ENCODE measurements at places on chromosomes 11 and 22.

DNA sequence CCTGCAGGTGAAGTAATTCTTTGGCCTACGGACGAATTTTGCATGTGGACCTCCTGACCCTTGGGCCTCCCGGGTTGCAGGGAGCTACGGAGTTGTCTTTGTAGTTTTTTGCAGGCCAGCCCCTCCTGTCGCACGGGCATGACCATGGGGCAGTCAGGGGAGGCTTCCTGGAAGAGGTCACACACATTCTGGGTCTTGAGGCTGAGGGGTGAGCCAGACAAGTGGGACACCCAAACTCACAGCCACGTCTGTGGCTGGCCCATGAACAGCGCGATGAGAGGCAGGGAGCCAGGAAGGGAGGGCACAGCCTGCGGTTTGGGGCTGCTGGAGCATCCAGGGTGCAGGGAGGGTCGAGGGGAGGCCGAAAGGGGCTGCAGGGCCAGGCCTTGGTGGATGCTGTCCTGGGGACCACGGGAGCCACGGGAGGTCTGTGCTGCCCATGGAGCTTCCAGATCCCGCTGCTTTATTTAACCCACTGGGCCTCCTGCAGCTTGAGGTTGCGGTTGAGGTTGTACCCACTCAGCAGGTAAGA, 78.9 kb downstream of the FBLN1 start:
- DNase-seq, result no peak

DNA sequence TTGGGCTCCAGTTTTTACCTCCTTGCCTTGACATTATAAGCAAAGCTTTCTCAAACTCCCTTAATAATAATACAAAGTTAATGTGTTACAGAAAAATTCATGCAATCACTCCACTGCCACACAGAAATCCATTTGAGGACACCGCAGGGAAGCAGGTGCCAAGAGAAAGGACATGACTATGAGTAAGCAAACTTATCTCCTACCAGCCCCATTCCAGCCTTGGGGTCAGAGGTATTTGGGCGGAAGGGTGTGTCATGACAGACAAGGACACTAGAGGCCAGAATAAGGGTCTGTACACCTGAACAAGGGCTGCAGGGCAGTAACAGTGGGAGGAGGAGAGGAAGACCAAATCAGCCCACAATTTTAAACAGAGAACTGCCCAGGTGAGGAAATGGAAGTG, 5.9 kb downstream of the GNG3 start:
- no peak for DNase-seq

DNA sequence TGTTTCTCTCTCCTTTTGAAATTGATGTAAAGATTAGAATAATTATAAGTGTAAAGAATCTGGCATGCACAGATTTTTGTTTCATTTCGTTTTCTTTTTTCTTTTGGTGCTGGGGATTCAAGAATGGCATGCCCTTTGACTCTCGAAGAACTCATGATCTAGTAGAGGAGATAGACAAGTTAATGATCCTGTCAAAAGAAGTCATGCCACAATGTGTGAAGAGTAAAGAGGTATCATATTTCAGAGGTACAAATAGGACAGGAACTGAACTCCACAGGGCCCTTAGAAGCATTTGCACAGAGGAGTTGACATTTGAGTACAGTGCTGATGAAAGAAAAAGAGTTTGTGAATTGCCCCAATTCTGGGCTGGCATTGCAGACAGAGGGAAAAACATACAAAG, 708.0 kb upstream of the ARHGAP42 start:
- DNase-seq, result no peak

DNA sequence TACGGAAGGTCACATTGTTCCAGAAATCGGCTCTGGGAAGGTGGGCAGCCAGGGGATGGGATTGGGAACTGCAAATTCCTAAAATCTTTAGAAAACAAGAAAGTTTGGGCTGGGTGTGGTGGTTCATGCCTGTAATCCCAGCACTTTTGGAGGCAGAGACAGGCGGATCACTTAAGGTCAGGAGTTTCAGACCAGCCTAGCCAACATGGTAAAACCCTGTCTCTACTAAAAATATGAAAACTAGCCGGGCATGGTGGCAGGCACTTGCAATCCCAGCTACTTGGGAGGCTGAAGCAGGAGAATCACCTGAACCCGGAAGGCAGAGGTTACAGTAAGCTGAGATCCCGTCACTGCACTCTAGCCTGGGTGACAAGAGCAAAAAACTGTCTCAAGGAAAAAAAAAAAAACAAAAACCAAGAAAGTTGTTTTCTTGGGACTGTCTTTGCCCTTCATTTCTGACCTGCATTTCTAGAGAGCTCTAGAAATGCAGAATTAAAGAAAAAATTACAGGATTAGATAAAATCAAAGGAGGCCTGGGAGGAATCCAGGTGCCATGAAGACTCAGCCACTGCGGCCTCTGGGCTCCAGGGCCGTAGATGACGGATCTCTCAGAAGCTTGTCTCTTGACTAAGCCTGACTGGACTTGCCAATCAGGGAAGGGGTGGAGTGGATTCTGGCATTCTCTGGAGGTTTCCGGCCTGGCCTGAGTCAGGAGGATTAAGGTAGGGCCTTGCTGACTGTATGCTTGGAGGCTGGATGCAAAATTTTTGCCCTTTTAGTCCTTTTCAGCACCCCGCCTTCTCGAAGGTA, 5.3 kb upstream of the MALAT1 start:
- DNase-seq, result peak; percentile 51

DNA sequence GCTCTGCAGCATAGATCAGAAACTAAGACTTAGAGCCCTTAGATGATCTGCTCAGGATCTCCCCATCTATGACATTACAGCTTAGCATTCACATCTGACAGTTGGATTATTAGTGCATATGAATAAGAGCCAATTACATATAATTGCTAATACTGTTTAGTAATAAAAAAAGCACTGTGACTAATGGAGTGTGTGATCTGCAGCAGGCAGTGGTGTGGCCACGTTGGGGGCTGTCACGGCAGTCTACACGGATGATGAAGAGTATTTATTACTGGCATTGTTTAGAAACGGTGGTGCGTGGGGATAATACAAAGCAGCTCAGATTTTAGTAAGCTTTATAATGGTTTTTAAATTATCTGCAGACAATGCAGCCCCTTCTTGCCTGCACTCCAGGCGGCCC, 93.5 kb upstream of the TIMP3 start:
- no peak for DNase-seq

DNA sequence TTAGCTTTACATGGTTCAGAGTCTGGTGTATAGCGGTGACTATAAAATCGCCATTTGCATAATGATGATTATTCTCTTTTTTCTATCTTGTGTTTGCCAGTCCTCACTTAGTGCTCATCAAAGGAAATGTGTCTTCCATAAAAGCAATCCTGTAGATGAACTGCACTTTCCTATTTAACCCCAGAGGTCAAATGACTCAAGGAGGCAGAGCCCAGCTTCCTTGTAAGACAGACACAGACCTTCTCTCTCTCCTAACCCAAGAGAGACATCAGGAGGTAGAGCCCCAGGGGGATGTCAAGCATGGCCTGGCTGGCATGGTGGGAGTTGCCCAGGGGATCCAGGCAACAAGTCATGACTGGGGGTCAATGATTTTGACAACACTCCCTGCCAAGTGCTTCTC, 46.9 kb upstream of the CRTAM start:
- DNase-seq, result no peak

- no peak for DNase-seq
These were observed 9.7 kb downstream of the FXYD2 start for GRCh38 chr11:117814766-117815261.

- no peak for DNase-seq
These were observed 141.6 kb downstream of the CRYBB2 start for GRCh38 chr22:25360891-25361645.

GRCh38 chr11:126133901-126134300, 71.2 kb upstream of the CDON start:
- no peak for DNase-seq

GRCh38 chr11:27254744-27255446, 108.1 kb downstream of the CCDC34 start:
- DNase-seq, result no peak

- no peak for DNase-seq
These were observed 10.7 kb downstream of the PRG3 start for GRCh38 chr11:57370251-57370650.

- no peak for DNase-seq
These were observed 42.0 kb upstream of the CARD18 start for GRCh38 chr11:105181521-105181920.

DNA sequence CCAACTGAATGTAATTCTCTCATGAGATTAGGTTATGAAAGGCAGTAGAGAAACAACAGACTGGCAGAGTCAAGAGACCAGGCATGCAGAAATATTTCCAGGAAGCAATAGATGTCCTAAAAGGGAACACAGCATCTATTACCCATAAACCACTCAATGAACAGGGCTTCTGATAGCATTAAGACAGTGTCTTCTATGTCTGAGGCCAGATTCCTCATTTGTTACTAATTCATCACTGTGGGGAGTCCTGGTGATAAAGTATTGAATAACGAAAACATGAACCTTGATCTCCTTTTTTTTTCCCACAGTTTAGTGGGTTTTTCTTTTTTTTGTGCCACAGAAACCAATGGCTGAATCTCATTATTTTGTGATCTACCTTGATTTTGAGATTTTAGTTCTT, 339.0 kb downstream of the METTL15 start:
- peak; percentile 37 for DNase-seq

- DNase-seq, result no peak
These were observed 53.3 kb upstream of the CD5 start for GRCh38 chr11:61049063-61049377.

GRCh38 chr11:10908215-10908951, 50.5 kb upstream of the ZBED5 start:
- no peak for DNase-seq

GRCh38 chr22:49084206-49084605, 743.5 kb downstream of the BRD1 start:
- no peak for DNase-seq

GRCh38 chr11:12569499-12570425, 104.5 kb upstream of the TEAD1 start:
- DNase-seq, result no peak
